ENCODE measurements at places on chromosomes 6 and 20. TPM values are rescaled to one million over a fixed set of nuclear protein-coding genes. Genes with fewer than 3 reads are reported as not detected.

The NDUFAF4 gene
- 55.9 TPM for polyA plus RNA-seq

The HUS1B gene
- polyA plus RNA-seq, result 1.8 TPM

The RAET1G gene
- polyA plus RNA-seq, result not detected

The PRR18 gene
- not detected for polyA plus RNA-seq

Data from neural cell (in vitro differentiated cells).